ENCODE measurements at places on chromosomes 4 and X.

DNA sequence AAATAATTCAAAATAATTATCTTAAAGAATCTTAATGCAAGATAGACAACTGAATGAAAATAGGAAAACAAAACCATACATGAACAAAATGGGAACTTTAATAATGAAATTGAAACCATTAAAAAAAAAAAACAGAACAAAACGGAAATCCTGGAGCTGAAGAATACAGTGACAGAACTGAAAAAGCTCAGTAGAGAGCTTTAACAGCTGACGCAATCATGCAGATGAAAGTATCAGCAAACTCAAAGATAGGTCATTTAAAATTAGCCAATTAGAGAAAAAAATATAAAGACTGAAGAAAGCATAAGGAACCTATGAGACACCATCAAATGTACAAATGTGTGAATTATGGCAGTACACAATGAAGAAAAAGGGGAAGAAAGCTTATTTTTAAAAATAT lies 18.8 kb downstream of the SLC25A31 start:
- no peak for DNase-seq

DNA sequence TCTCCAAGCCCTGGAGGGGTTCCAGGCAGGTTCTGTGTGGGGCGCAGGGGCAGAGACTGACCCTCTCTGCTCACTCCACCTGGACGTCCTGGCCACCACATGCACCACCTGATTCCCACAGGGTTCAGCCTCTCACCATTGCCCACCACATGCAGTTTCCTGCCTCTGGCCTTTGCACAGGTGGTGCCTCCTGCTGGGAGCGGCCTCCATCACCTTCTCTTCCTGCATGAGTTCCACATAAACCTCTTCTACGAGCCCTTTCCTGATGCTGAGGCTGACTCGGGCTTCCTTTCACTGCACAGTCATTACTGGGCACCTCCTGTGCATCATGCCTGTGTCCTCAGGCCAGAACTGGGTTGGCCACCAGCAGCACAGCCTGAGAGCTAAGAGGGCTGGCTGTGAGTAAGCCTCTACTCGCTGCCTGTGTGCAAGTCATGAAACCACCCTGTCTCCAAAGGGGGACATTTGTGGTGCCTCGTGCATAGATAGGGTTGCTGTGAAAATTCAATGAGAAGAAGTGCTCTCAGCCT lies 19.9 kb downstream of the MAN2B2 start:
- no peak for DNase-seq

- no peak for DNase-seq
Measured at GRCh38 chr4:38326499-38326898, 337.5 kb upstream of the KLF3 start.

DNA sequence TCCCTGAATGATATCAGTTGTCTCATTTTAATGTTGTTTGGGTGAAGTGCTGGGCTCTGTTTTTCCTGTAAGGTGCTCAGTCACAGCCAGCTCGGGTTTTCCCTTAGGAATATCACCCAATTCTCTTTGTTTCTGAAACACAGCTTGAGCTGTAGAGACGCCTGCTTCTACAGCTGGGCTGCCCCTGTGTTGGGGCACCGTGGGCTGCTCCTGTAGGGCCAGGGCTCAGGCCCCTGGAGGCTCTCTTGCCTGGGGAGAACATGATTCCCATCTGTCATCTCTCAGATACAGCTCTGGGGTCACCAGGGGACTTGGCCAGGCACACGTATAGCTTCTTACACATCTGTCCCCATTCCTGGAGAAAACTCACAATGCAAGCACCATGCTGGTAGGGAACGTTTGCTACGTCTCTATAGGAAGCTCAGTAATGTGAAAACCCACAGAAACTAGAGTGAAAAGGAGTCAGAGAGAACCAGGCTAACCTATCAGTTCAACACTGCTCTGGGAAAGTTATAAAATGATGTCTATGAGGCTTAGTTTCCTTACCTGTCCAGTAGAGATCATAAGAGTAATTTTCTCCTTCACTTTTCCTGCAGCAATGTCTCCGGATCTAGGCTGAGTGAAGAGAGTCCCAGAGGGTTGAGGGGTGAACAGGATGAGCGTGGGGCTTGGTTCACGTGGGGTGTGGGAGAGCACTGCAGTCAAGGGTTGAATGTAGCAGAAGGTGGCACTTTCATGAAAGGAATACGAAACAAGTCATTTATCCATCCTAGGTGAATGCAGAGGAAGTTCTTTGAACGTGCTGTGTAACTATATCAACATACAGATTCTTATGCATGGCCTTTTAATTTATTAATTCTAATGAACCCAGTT lies 14.5 kb downstream of the FHDC1 start:
- DNase-seq, result no peak

DNA sequence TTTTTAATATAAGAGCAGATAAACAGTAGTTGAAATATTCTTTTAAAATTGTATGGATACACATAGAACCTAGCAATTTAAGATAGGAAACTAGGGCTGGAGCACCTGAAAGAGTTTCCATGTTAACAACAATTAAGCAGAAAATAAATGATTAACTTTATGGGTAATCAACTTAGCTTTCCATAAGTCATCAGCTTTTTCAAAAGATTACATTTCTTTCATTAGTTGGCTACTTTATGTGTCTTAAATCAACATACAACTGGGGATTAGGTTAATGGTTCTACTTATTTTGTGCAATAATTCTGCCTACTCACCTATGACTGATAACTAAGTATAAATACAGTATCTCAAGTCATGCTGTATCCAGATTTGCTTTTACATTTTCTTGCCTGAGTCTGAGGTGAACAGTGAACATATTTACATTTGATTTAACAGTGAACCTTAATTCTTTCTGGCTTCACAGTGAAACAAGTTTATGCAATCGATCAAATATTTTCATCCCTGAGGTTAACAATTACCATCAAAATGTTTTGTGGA lies at the start of gene ANXA10:
Gene ANXA10 (plus strand): TSS at position 362 of the 537 bp plus-strand sequence. CDS start 164 bp downstream, at position 526.
- no peak for DNase-seq
